Smooth muscle cell of the coronary artery (primary cell): ENCODE measurements at places on chromosomes 2 and 18. TPM values are rescaled to one million over a fixed set of nuclear protein-coding genes. Genes with fewer than 3 reads are reported as not detected.

Gene TBC1D8
- 11.7 and 49.1 TPM in 2 replicates for total RNA-seq

Gene DNER
- total RNA-seq, result 0.60 and 0.82 TPM in 2 replicates

Gene IKZF2
- 7.6 and 10.8 TPM in 2 replicates for total RNA-seq

Gene KIF1A
- total RNA-seq, result under 0.01 TPM in 1 of 2 replicates, not detected in the other

Gene C2orf66
- 0.08 TPM in 1 of 2 replicates, not detected in the other for total RNA-seq

Gene IL36G
- total RNA-seq, result not detected in 2 replicates

Gene SERPINB4
- total RNA-seq, result 3.7 TPM in 1 of 2 replicates, not detected in the other

Gene LBH
- total RNA-seq, result 64.4 and 283 TPM in 2 replicates

Gene MIB1
- 57.5 and 85.2 TPM in 2 replicates for total RNA-seq

Gene LDLRAD4
- 0.45 TPM in 1 of 2 replicates, not detected in the other for total RNA-seq

Gene GALR1
- total RNA-seq, result under 0.01 TPM in 1 of 2 replicates, not detected in the other

Gene ST6GAL2
- 0.47 TPM in 1 of 2 replicates, not detected in the other for total RNA-seq

Gene ANAPC1
- 40.7 and 50.5 TPM in 2 replicates for total RNA-seq

Gene ERFE
- 0.82 TPM in 1 of 2 replicates, not detected in the other for total RNA-seq

Gene LYG1
- not detected in 2 replicates for total RNA-seq

Gene HOXD13
- total RNA-seq, result not detected in 2 replicates

Gene ADGRF3
- under 0.01 TPM in 1 of 2 replicates, not detected in the other for total RNA-seq
